Spinal cord (tissue), 10 donors: ENCODE measurements at places on chromosomes 7 and 10.

GRCh38 chr7:142770661-142771352 is at the start of gene PRSS2:
TSS of gene PRSS2 (plus strand) at chr7:142770970. CDS start at chr7:142770983, 13 bp downstream.
- no peak for DNase-seq

DNA sequence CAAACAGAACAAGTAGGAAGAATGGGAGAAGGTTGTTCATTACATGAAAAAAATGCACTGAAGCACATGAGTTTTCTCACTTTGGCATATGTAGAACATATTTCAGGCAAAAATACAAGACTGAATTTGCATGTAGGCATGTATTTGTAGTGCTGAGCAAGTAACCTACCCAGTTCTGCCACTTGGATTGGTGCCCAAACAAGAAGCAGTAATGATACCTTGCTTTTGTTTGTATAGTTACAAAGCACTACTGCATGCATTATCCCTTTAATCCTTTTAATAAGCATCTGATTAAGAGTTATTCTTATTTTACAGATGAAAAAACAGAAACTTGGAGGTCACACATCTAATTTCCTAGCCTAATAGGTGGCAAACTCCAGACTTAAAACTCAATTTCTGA is 23.1 kb upstream of the CTTNBP2 start:
- DNase-seq, result peak; percentile 32

- DNase-seq, result no peak
Measured at GRCh38 chr7:88789480-88790064, 6.0 kb downstream of the TEX47 start.

- DNase-seq, result no peak
Measured at GRCh38 chr7:77276120-77276519, 76.5 kb upstream of the FGL2 start.

GRCh38 chr7:30206942-30207341 is 72.2 kb downstream of the MTURN start:
- DNase-seq, result no peak
